NCI-H446 (cell line): ENCODE measurements at places on chromosomes 2 and 18.

GRCh38 chr2:71821856-71822255 lies 325.8 kb downstream of the CYP26B1 start:
- no peak for DNase-seq

GRCh38 chr18:78430131-78430758 lies 549.4 kb upstream of the SALL3 start:
- no peak for DNase-seq

DNA sequence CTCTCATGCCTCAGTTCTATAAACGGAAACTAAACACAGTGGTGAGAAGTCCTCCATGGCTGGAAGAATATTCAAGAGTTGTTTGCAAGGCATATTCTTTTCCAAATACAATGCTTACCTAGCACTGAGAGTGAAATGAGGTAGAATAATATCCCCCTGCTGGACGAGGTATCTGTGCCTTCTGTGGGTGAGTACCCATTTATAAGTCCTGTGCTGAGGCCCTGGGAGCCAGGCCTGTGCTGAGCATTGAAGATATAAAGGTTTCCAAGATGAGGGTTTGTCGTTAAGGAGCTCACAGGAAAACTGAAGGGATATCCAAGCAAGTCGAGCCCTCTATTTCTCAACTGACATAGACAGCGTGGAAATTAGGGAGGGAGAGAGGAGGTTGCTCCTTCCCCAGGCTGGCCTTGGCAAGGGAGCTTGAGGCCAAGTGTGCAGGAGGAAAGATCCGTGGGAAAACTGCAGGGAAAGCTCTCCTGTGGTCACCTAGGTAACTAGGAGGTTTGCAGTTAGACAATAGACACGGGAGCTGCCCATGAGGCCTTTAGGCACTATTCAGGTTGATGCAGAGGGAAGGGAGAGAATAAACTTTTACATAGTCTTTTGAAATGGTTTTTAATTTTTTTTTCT lies 17.6 kb downstream of the PTPRM start:
- no peak for DNase-seq

GRCh38 chr2:237791977-237792727 lies 6.4 kb upstream of the RBM44 start:
- no peak for DNase-seq

DNA sequence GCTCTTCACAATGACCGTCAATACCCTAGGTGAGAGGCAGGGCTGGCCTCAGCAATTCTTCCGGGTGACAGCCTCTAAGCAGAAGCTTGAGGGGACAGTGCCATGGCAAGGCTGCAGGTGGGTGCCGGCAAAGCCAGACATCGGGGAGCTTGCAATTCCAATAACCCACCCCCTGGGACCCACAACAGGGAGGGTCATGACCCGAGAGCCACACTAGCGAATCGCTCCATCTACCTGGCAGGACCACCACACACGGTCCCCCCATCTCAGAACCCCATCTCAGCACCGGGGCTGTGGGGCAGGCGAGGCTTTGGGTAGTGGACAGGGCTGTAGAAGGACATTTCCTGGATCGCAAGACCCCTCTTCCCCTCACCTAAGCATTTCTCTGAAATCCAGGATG lies 177.2 kb downstream of the ACKR3 start:
- DNase-seq: no peak

- DNase-seq: no peak
Measured at GRCh38 chr2:172545408-172546075, 10.3 kb upstream of the PDK1 start.

DNA sequence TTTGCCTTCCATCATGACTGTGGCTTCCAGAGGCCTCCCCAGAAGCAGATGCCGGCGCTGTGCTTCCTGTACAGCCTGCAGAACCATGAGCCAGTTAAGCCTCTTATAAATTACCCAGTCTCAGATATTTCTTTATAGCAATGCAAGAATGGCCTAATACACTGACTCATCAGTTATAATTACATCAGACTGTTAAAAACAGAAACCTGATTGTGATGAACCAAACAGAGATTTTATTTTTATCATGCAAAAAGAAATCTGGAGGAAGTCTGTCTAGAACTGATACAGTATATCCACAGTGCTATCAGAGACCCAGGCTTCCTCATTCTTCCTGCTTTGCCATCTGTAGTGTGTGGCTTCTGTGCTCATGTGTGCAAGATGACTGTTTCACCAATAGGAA lies 93.4 kb upstream of the MEX3C start:
- DNase-seq: no peak

GRCh38 chr2:140658760-140659692 lies 1471.8 kb downstream of the LRP1B start:
- DNase-seq: peak; percentile 76

GRCh38 chr2:17756668-17757067 lies 2.7 kb downstream of the GEN1 start:
- DNase-seq: peak; percentile 9

GRCh38 chr2:40844353-40845277 lies 392.7 kb upstream of the SLC8A1 start:
- no peak for DNase-seq

DNA sequence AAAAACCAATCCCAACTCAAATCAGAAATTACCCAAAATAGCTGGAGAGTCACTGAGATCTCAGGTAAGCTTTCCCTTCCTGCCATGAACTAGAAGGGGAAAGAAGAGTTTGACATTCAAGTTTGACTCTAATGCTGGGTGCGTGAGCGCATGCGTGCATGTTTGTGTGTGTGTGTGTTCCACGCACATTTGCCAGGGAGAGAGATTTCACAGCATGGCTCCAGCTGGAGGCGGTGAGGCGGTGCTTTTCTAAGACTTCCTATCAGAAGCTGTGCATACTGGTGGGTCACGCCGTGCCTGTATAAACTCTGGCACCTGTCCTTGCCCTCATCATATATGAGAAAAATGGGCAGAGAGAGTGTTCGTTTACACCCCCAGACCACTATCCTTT lies 116.2 kb downstream of the MSH2 start:
- DNase-seq: no peak
